ENCODE measurements at places on chromosomes 12 and 14.

DNA sequence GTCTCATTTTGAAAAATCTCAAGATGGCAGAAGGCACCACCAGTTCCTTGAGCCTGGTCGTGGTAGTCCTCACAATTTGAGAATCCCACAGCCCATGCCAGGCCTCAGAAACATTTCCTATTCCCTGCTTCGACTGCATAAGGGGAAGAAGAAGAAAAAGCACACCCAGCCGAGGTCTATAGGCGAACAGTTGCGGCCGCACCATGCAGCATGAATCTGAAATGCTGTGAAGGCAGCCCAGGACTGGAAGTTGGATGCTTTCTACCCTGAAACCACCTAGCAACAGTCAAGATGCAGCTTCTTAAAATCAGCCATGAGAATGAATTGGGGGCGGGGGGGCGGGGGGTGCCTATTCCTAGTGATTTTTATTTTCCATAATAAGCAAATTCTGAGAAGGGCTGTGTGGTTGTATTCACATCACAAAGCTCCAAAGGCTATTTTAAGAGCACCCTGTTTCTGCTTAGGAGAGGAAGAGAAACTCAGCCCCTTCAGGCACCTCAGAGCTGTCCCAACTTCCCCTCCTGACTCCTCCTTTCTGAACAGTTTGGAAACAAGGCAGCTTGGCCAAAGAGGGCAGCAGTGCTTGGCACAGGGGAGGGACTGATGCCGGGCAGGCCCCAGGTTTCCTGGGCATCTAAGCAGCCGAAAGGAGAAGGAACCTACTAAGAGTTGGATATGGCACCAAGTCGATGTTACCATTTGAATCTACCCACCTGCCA lies 172.5 kb upstream of the FOXN3 start:
- DNase-seq, result no peak

GRCh38 chr12:109625131-109625559 lies 51.6 kb downstream of the MVK start:
- no peak for DNase-seq

DNA sequence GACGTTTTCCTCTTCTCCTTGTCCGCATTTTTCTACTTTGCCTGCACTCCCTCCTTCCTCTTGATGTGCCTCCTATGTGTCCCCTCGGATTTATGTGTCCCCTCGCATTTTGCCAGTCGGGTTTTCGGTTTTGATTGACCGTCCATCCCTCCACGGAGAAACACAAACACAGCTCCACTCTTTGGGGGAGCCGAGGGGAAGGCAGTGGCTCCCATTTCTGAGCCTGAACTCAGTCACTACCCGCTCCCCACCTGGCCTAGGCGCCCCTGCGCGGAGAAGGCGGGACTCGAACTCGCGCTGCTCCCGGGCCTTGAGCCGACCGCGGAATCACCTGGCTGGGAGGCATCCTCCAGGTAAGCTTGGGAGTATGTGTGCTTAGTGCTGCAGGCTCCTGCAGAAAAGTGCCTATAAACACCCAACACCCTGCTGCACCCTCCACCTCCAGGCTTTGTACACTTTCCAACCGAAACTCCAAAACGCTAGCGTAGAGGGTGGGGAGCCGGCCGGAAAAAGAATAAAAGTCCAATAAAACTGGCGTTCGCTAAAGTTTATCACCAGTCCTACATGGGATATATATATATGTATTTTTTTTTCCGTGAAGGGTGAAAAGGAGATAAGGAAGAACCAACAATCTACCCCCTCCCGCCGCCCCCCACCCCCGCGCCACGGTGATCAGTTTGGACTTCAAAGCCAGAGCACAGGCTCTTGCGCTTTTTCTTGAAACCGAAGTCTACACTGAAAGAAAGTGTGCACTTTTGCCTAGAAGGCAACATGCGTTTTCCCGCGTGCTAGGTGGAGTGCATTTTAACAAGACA lies 3.3 kb upstream of the CCND2 start:
- peak; percentile 40 for DNase-seq

- DNase-seq, result no peak
These were observed 3.7 kb upstream of the TAMALIN start for GRCh38 chr12:52003016-52003550.

GRCh38 chr14:57326253-57326652 lies 57.5 kb downstream of the AP5M1 start:
- no peak for DNase-seq

DNA sequence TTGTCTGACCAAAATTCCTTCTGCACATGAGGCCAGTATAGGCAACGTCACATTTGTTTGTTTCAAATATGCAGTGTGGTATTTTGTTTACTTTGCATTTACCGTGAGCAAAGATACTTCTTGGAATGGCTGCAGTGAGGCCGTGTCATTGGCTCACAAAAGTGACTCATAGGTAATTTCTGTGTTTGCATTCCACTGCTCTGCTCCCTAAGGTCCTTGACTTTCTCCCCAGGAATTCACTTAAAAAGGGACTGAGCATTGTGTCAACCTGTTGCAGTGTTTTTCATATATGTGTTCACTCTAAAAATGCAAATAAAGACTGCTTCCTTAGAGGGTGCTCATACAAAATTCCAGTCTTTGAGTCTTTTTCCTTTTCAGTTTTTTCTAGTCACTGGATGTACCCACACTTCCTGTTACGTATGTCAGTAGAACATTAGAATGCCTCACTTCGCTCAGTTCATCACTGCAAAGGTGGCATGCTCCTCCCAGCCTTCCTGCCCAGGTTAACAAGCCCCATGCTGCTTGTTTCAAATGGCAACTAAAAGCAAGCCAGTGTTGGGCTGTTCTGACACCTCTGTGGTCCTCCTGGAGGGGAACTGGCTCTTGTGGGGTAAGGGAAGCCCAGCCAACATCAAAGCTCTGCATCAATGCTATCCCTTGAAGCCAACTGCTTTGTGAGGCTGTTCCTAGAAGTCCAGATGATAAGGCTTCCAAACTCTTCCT lies 9.1 kb downstream of the C12orf76 start:
- DNase-seq, result peak; percentile 4

- DNase-seq, result no peak
These were observed 96.2 kb downstream of the MON2 start for GRCh38 chr12:62562846-62563245.

DNA sequence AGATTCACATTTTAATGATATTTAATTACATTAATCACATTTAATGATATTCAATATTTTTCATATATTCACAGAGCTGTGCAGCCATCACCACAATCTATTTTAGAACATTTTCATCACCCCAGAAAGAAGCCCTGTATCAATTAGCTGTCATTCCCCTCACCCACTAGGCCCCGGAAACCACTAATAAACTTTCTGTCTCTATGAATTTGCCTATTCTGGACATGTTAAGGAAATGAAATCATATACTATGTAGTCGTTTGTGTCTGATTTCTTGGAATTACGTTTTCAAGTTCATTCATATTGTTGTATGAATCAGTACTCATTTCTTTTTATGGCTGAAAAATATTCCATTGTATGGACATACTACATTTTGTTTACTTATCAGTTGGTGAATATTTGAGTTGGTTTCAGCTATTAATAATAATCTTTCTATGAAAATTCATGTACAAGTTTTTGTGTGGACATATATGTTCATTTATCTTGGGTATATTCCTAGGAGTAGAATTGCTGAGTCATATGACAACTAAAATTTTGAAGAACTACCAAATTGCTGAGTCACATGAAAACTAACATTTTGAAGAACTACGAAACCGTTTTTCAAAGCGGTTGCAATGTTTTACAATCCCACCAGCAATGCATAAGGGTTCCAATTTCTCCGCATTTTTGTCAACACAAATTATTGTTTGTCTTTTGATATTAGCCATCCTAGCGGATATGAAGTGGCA lies 11.7 kb upstream of the OTOGL start:
- no peak for DNase-seq

DNA sequence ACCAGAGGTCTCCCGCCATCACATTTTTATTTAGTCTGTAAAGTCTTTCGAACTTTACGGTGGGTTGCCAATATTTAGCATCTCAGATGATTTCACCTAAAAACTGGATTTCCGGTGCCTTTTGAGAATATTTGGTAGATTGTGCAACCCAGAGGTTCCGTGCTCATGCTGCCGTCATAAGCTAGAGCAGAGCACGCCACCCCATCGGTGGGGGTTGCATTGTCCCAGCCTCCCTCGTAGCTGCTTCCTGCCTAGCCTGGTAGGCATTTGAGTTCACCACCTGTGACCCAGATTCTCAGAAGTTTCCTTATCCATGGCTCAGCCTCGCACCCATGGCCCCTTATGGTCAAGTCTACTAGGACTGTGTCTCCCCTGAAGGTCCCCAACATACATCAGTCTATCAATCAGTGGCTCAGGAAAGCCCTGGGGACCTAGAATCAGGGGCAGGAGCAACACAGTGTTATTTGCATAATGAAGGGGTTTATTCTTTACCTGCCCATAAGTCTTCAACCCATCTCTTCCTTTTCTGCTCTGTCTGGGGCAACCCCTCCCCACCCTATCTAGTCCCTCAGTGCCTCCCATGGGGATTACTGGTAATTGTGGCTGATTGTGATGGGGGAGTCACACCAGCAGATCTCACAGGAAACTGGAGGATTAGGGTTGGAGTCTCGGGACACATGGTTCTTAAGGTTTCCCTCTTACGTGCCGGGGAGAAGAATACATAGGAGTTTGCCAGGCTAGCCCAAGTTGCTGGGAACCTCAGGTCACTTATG lies 152.3 kb downstream of the PHETA1 start:
- no peak for DNase-seq

- DNase-seq, result no peak
These were observed 497.8 kb downstream of the NAV3 start for GRCh38 chr12:78328524-78328923.

DNA sequence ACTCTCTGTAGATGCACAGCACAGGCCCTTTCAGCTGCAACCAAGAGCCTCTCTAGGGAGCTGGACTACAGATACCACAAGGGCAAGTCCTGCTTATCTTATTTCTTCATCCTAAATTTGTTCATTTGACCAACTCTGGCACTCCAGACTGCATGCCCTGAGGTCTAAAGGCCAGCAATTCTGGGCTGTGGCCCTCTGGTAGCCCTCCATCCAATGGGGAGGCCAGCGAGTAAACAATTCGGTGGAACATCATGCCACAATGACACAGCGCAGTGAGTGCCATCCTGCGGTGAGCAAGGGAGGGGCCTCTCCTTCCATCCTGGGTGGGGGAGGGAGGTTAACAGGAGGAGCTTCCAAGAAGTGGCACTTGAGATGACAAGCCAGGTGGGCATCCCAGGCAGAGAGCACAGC lies 652 bp upstream of the SELPLG start:
- DNase-seq, result no peak

DNA sequence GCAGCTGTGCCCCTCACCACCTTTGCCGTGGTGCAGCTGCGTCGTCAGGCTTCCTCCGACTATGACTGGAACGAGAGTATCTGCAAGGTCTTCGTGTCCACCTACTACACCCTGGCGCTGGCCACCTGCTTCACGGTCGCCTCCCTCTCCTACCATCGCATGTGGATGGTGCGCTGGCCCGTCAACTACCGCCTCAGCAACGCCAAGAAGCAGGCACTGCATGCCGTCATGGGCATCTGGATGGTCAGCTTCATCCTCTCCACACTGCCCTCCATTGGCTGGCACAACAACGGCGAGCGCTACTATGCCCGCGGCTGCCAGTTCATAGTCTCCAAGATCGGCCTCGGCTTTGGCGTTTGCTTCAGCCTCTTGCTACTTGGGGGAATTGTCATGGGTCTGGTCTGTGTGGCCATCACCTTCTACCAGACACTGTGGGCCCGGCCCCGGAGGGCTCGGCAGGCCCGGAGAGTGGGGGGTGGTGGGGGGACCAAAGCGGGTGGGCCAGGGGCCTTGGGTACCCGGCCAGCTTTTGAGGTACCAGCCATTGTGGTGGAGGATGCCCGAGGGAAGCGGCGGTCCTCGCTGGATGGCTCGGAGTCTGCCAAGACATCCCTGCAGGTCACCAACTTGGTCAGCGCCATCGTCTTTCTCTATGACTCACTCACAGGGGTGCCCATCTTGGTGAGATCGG lies 2.6 kb downstream of the GPR162 start:
- DNase-seq, result no peak

DNA sequence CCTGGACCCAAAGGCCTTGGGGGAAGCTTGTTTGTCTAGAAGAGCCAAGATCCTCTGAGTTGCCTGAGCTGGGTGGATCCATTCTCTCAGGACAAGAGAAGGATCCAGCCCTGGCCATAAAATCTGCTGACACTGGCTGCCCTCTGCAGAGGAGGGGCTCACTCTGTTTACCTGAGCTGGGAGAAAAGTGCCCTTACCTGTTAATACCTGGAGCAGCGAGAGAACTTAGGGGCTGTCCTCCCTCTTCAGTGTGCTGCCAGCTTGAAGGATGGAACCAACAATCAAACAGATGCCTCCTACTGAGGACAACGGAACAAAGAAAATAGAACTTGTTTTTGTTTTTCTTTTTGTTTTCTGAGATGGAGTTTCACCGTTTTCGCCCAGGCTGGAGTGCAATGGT lies 7.3 kb upstream of the KRT7 start:
- DNase-seq, result no peak

GRCh38 chr14:77260631-77261030 lies 10.4 kb downstream of the NGB start:
- no peak for DNase-seq

- DNase-seq, result no peak
These were observed 100.7 kb downstream of the SMOC1 start for GRCh38 chr14:69979882-69980281.

- DNase-seq, result no peak
These were observed 22.5 kb upstream of the STAC3 start for GRCh38 chr12:57273516-57273915.

- no peak for DNase-seq
These were observed 60.0 kb downstream of the PPFIBP1 start for GRCh38 chr12:27583981-27584380.

DNA sequence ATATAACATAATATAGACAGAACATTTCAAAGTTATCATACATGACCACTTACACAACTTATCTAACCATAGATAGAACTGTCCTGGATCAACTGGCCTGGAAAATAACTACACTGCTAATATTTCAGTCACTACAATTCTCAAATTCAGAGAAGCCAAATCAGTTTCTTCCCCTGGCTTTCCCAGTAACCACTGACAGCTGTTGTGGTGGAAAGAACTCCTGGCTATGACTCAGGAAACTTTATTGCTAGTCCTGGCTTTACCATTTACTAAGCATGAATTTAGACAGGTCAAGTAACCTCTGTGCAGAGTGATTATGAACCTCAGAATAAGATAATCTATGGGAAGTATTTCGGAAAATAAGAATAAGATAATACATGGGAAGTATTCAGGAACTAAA lies 244.9 kb upstream of the DIO2 start:
- DNase-seq, result no peak

GRCh38 chr12:4864575-4864974 lies 45.1 kb upstream of the KCNA1 start:
- no peak for DNase-seq

DNA sequence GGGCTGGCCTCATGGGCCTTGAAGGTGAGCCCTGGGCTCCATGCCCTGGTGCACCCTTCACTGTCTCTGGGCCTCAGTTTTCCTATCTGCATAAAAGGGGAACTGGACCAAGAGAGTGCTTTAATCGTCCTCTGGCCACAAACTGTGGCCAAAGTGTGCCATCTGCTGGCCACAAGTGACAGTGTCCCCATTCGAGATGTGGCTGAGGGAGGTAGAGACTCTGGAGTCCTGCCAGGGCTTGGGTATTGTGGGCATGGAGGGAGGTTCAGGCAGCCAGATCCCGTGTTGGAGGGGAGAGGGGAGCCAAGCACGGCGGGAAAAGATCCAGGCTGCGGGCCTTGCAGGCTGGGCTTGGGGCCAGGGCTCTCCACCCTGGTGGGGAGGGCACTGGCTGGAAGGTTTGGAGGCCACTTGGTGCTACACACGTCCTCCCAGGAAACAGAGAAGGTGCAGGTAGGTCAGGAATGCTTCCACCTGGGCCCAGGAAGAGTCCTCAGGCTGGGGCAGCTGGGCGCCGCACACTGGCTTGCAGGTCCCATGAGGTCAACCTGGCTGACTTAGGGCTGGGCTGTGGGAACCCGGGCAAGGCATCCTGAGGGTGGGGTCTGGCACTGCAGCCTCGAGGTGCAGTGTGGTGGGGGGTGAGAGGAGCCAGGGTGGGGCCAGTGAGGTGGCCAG lies 7.3 kb upstream of the KIF26A start:
- no peak for DNase-seq

All from activated CD4-positive, alpha-beta T cell treated with anti-CD3 and anti-CD28 coated beads, Interleukin-2, amount 50 U/mL, for 4 hours (primary cell).